RCC 7860 (cell line): ENCODE measurements at places on chromosomes 7 and 10.

- no peak for DNase-seq
These were observed 54.7 kb upstream of the EGR2 start for GRCh38 chr10:62870866-62871265.

GRCh38 chr10:103733045-103733419 lies 122.3 kb downstream of the SH3PXD2A start:
- no peak for DNase-seq

DNA sequence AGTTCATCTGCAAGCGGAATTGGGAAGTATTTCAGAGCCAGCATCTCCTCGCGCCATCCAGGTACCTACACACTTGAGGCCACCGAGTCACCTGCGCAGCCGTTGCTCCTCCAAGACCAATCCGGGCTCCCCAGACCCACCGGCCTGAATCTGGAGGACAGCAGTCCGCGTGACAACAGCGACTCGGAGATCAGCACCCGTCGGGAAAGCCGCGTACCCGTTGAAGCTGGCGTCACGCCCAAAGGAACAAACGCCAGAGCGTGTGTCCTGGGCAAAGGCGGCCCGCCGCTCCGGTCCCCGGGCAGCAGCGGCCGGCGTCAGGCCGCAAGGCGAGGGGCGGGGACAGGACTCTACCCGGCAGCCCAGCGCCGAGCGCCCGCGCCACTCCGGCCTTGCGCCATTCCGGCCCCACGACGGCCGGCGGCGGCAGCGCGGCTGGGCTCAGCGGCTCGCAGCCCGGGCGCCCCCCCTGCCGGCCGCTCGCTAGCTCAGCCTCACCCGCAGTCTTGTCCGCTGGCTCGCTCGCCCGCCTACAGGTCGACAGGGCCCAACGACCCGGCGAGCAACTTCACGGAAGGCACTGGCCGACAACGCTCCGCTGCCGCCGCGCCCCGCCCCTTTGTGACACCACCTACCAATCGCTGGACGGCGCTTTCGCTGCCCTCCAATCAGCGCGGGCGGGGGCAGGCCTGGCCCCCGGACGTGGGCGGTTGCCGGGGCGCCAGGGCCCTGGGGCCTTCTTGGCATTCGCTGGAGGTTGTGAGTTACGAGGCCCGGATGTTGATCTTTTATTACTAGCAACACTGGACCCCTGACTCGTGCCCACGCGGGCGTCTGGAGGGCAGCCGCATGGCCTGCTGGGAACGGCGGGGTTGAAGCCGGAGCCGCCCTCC lies at the start of gene ZFAND4:
Gene ZFAND4, minus strand, starts transcription at position 592 of the 893 bp plus-strand sequence. CDS start 9,047 bp downstream, outside the sequence.
- peak; percentile 94 for DNase-seq

- DNase-seq, result no peak
These were observed 90.0 kb downstream of the EGFR start for GRCh38 chr7:55108818-55109217.

DNA sequence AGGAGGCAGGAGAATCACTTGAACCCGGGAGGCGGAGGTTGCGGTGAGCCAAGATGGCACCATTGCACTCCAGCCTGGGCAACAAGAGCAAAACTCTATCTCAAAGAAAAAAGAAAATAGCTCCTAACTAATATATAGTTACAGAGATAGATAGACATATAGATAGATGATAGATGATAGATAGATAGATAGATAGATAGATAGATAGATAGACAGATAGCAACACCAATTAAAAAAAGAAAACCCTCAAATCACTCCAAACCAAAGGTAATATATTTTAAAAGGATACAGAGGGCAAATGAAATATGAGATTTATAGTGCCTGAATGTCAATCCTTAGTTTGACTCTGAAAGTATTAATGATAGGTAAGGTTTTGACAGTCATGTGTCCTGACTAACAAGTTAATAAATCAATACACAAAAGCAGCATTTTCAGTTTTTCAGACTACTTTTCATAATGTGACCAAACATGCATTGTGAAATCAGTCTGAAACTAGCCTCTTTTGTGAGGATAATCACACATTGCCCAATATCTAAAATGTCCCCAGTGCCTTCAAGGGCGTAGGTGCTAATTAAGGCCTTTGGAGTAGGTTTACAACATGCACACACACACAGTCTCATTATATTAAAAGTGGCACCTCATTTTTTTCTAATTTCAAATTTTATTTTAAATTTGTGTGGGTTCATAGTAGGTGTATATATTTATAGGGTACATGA lies 61.2 kb downstream of the BPGM start:
- DNase-seq, result no peak

DNA sequence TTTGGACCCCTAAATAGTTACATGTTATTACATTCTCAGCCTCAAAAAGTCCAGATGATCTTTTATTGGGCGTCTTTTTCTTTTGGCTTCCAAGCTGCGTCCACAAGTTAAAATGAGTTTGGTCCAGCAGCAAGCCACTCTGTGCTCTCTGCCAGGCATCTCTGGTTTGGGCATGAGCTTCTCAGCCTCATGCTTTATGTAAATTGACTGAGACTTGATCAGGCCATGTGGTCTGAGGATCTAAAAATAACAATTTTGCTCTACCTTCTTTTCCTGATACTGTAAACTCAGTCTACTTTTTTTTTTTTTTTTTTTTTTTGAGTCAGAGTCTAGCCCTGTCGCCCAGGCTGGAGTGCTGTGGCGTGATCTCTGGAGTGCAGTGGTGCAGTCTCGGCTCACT lies 15.6 kb downstream of the GAD2 start:
- DNase-seq, result no peak

GRCh38 chr7:37289781-37290180 lies 158.9 kb downstream of the ELMO1 start:
- DNase-seq, result no peak

GRCh38 chr7:142422621-142423020 lies 164.8 kb upstream of the PRSS58 start:
- no peak for DNase-seq

DNA sequence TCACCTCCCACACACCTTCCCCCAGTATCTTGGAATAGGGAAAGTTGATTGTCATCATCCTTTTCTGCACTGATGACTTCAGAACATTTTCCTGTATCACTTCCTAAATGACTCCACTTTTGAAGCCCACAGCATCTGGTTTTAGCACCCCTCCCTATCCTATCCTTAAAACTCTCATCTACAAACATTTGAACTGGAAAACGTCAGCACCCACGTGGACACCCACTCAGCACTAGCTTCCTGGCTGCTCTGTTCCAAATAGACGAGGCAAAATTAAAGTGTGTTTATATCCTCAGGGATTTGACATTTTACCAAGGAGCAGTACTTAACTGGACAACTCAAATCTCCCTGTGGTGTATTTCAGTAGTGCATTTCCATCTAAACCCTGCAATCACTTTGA lies 73.9 kb downstream of the REEP3 start:
- no peak for DNase-seq

DNA sequence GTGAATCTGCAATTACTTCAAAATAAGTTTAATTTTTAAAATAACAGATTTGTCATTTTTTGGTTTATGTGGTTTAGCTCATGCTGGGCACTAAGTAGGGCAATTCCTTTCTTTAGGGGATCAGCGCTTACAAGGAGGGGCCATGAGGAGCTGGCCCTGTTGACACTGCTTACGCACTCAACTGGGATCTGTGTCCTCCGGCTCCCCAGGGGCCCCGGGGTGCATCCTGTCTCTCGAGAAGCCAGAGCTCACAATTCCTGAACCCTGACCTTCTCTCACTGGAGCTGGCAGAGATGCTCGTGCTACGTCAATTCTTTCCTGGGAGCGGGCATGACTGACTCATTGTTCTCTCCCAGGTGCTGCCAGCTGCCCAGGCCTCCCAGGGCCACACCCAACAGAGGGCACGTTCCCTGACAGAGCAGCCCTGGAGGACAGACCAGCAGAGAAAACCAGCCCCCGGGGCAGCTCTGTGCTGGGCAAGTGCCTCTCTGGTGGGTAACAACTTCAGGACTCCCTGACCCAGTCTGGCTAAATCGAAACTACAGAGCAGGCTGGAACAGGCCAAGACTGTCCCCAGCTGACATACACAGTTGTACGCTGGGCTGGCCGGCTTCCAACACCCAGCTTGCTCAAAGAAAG lies 36.8 kb downstream of the CTBP2 start:
- DNase-seq, result peak; percentile 81

GRCh38 chr7:74606909-74607510 lies 50.5 kb upstream of the GTF2I start:
- DNase-seq, result no peak

DNA sequence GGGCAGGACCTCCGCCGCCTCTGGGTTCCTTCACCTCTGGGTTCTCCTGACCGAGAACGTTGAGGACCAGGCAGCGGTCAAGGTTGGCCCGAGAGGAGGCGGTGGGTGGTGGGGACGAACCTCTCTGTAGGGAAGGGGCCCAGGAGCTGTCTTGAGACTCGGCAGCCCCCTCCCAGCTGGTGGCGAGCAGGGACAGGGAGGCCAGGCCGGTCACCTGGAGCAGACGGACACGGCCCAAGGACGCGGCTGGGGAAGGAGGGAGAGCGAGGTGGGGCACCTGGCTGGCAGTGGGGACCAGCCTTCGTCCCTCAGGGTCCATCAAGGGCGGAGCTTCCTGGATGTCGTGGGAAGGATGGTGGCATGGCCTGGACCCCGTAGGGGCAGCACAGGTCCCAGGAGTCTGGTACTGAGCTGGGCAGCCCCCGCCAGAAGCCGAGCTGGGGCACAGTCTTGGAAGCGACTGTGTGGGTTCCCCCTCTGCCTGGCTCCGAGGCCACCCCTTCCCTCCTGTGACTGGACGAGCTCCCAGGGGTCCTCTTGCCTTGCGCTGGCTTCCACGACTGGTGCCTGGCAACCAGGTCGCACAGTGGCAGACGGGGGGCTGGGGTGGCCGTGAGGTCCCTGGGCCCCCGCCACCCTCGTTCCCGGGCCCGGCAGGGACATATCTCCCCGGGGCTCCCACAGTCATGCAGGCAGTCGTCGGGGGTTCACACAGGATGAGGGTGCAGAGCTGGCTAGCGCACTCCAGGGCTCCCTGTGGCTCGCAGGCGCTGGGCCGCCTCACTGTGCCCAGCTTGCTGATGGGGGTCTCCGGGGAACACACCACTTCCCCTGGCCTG lies 89.9 kb downstream of the DNAJB6 start:
- no peak for DNase-seq

DNA sequence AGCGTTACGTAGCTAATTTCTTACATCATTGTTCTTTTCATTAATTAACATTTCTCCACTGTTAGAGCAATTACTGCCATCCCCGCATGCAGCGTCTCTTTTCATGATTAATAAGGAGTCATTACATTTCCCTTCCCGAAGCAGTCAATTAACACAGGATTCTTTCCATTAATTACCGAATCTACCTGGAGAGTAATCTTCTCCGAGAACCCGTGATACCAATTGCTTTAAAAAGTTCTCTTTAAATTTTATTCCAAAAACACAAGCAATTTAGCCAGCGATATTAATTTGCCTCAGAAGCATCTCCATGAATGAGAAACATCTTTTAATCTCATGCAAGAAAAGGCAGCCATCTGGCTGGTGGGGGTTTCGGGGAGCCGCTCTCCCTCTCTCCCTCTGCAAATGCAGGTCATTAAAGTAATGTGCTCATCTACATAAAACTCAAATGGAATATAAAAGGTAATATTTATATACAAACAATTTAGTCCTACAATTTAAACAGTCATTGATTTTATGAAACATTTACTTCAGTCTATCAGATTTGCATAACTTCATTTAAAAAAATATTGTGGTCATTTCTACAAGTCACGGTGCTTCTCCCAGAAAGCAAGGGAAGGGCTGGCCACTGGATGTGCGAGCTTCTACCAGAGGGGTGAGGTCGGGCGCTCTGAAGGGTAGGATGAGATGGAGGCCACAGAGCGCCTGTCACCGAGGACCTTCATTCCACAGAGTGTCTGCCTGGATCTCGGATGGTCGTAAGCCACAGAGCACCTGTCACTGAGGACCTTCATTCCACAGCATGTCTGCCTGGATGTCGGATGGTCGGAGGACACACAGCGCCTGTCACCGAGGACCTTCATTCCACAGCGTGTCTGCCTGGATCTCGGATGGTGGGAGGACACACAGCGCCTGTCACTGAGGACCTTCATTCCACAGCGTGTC lies 145.0 kb downstream of the WDR37 start:
- no peak for DNase-seq

DNA sequence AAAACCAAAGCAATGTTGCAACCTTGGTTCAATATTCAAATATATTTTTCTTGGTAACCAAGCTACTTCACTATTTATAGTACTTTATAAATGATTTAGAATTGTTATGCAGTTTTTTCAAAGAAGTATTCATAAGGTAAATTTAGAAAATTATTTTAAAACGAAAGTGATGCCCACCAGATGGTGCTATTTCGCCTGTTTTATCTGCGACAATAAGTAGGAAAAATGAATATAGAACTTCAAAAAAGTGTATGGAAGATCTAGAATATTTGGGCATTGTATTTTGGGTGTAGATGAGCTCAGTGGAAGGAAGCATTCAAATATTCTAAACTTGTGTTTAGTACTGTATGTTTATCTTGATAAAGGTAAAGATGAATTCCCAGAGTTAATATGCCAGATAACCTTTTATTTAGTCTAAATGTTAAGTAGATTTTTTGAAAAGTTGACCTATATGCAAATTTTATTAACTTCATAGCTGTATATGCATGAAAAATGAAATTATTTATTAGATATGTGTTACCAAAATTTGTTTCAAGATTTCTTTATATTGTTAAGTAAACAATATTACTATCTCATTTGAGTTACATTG lies 93.2 kb downstream of the ADK start:
- peak; percentile 14 for DNase-seq

DNA sequence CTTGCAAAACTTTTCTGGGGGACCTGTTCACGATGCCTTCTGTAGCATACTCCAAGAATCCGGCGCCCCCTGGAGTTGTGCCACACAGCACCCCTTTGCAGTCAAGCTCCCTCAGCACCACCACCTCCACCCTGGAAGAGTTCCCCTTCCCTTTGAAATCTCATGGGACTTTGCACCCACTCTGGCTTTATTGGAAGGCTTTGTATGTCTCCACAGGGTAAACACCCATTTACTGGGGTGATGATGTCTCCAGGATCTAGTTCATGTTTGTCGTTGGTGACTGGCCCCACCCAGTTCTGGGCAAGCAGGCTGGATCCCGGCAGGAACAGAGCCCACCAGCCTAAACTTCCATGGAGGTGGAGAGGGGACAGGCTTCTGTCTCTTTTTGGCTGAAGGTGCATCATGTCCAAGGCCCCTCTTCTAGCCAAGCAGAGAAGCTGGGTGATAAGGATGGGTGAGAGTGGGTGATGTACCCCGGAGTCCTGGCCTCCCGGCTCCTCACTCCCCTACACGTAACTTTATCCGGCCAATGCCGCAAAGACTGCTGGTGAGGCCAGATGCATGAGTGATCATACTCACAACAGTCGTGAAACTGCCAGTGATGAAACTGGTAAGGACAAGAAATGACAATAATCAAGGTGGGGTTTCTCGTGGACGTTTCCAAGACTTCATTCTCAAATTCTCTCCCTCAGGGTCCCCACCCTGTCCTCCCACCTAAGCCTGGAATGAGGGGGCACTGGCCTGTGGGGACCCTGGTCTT lies 695 bp upstream of the CLDN4 start:
- DNase-seq, result no peak

GRCh38 chr7:106060394-106060920 lies 51.7 kb downstream of the SYPL1 start:
- DNase-seq, result no peak
